Omental fat pad (tissue), 4 donors: ENCODE measurements at places on chromosomes 7 and 10. TPM values are rescaled to one million over a fixed set of nuclear protein-coding genes. Genes with fewer than 3 reads are reported as not detected.

DNA sequence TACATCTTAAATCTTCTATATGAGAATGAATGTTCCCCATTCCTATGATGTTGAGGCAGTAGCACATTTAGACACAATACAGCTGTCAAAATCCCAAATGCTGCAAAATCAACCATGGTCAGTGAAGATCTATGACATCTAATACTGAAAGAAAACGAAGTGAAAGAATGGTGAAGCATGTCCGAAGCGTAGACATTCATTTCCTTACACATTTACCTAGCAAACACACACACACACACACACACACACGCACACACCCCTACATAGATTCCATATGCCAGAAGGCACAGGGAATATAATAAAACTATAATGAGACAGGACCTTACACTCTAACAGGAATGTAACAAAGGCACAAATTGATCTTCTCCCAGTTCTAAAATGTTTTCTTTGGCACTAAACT lies 32.5 kb downstream of the CCDC6 start:
- DNase-seq = no peak

Gene HMX3
- not detected for total RNA-seq

DNA sequence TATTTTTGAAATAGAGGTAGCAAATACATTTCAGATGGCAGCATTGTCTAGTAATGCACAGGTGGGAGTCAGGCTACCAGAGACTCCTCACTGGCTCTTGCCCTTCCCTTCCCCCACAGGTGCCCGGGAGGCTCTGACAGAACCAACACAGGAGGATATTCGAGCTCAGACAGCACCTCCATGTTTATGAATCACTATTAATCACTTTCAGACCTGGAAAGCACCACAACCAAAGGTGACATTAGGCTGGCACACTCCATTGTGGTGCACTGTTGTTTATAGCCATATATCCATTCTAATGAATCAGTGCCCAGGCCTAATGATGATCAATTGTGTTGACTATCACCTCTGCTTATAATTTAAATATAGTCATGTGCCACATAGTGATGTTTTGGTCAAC lies 107.8 kb upstream of the NAMPT start:
- no peak for DNase-seq

DNA sequence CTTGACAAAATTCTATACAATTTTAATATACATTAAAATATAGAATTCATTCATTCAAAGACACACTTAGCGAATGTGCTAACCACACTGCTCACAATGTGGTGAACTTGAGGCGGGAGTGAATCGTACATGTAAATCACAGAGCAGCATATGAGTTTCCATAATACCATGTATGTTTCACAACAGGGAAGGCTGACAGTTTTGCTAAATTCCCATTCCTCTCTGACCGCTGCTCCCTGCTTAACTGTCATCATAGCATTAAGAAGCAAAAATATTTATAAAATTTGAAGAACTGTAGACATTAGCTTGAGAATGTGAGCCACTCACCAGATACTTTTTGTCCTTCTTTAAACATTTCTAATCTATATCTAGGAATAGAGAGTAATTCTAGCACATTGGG lies 763.3 kb downstream of the MAGI2 start:
- no peak for DNase-seq

Gene AEBP1
- total RNA-seq = 209 TPM
